ENCODE measurements at places on chromosomes 5 and 9.
A peak's percentile ranks its signal among the peaks of the same experiment; 100 is the strongest.

GRCh38 chr5:15993919-15994318 lies 185.7 kb downstream of the MARCHF11 start:
- DNase-seq, result no peak

GRCh38 chr9:131824155-131824594 lies 84.3 kb upstream of the RAPGEF1 start:
- no peak for DNase-seq

DNA sequence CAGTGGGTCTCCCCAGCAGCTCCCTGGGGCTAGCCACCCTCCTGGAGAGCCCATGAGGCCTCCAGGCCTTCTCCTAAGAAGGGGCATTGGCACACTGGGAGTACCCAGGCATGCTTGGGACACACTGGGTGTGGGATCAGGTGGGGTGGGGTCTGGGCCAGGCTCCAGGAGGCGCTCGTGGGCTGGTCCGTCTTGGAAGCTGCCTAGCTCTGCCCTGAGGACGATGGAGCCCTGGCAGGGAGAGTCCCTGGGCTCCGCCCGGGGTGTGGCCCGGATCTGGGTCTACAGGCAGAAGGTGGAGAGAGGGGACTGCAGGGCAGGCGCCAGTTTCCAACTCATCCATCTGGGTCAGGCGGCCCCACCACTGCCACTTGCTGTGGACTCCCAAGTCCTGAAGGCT lies 2.4 kb downstream of the PRRX2 start:
- no peak for DNase-seq

DNA sequence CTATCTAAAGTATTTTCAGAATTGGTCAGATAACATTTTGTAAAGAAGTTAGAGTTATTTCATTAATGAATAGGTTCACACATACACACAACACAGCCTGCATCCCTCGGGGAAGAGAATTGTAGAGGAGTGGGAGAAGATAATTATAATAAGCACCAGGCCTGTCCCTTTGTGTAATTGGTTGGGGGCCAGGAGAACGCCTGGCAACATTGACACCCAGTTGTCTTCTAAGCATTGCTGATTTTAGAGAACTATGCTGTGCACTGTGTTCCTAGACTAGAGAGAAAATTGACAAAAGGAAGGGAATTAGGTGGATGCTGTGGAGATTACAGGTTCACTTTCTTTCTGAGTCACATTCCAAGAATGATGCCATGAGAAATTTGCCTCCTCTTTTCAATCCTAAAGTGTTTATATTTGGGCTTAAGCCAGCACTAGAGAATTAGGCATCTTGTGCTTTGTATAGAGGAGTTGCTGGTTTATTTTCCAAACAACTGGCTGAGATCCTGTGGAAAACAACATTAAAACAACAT lies 247.6 kb downstream of the COX7C start:
- no peak for DNase-seq

GRCh38 chr5:96177303-96177869 lies 215.7 kb upstream of the ELL2 start:
- no peak for DNase-seq

- peak; percentile 65 for DNase-seq
Measured at GRCh38 chr5:45696206-45696836, at the start of gene HCN1. Gene HCN1 (minus strand): TSS chr5:45696380.

GRCh38 chr5:69074664-69075521 lies 18.9 kb upstream of the SLC30A5 start:
- no peak for DNase-seq

GRCh38 chr5:61801174-61801573 lies 469.1 kb downstream of the ZSWIM6 start:
- no peak for DNase-seq

DNA sequence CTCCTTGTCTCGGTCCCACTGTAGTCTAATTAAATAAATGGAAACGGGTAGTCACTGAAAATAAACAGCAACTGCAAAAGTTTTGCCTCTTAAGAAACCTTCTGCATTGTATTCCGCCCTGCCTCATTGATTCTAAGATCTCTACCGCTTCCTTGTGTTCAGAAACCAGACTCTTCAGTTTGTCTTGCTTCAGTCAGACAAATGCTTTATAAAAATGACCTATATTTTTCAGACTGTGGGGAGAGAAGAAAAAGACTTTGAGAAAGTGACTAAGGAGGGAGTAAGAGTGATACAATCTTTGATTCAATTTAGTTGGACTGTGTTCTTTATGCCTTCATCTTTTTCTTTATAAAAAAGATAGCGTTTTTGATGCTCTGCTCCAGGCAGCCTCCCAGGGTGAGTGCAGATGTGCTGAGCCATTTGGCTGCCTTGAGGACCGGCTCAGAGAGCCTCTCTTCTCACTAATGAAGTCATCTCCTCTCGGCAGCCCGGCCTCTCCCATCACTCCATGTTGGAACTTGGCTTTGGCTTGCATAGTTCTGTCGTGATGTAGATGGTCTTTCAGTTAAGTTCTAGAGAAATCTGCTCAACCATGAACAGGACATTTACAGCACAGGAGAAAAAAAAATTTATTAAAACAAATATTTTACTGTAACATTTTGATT lies 4.0 kb upstream of the VCAN start:
- DNase-seq, result no peak

GRCh38 chr5:141779503-141779973 lies 97.5 kb upstream of the ARAP3 start:
- DNase-seq, result peak; percentile 50

DNA sequence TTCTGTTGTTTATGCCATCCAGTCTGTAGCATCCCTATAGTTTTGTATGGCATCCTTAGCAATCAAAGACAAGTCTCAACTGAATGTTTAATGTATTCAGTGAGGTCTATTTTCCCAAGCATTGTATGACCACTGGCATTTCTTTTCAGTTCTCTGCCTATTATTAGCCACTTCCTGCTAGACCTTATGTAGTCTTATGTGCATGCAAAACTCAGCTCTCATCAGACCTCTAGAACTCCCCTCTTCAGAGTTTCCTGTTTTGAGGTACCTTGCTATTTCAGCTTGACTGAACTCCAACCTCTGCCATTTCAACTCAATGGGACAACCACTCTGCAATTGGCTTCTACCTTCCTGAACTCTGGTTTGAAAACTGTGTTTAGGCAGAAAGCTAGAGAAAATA lies 113.2 kb downstream of the SLC25A46 start:
- DNase-seq, result no peak

DNA sequence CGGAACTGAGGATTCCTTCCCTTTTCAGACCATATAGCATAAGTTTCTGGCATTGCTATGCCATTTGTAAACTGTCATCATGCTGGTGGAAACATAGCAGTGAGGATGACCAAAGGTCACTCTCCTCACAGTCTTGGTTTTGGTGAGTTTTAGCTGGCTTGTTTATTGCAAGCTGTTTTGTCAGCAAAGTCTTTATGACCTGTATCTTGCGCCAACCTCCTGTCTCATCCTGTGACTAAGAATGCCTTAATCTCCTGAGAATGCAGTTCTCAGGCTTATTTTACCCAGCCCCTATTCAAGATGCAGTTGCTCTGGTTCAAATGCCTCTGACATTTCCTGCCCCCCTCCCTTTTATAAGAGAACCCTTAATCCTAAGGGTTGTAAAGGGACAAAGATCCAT lies 26.7 kb upstream of the GRIA1 start:
- no peak for DNase-seq

DNA sequence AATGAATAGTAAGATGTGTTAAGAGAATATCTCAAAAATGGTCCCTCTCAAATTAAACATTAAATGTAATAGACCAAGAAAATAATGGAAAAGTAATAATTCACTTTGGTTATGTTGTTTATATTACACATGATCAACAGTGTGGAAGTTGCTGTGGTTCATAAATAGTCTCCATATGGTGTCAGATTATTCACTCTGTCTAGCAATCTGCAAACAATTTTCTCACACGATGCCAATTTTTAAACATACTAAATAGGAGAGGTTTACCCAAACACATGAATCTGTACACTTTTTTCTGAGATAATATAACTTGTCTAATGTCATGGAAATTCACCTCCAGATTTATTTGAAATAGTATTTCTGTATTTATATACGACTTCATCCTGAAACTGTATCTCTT lies 217.4 kb upstream of the FBXL7 start:
- no peak for DNase-seq

DNA sequence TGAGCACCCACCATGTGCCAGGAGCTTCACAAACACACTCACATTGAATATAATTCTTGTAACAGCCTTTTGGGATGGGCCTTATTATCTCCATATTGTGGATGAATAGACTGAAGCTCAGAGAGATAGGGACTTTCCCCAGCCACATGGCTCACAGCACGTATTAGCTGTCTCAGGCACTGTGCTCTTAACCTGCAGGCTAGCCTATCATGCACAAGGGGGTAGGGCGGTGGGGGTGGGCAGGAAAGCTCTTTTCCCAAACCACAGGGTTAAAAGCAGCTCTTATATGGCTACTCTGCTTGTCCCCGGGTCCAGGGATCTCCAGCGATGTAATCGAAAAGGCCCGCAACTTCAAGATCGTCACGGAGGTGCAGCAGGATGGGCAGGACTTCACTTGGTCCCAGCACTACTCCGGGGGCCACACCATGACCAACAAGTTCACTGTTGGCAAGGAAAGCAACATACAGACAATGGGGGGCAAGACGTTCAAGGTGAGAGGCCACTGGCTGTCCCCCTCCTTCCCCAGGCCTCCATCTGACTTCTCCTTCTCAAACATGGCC lies 2.6 kb downstream of the FABP6 start:
- no peak for DNase-seq

GRCh38 chr5:169711551-169712225 lies 74.6 kb downstream of the DOCK2 start:
- no peak for DNase-seq

- no peak for DNase-seq
Measured at GRCh38 chr5:113169720-113170119, 193.1 kb downstream of the DCP2 start.

DNA sequence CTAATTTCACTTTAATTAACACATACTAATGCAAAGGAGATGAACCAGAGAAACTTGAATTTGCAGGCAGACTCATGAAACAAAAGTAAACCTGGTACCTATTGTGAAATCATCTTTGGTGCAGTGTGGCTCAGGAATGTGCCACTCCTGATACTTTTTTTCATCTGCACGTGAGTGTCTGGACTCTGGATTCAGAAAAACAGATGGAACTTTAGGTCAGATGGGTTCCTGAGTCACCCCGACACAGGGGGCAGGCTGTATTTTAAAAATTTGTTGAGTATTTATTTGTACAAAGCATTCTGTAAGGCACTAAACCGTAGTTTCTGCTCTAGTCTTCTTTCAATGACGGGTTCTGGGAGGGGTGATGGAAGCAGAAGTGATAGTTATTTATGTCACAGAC lies 52.2 kb upstream of the TUT7 start:
- no peak for DNase-seq

- no peak for DNase-seq
Measured at GRCh38 chr5:160457252-160457651, 35.6 kb downstream of the PTTG1 start.

DNA sequence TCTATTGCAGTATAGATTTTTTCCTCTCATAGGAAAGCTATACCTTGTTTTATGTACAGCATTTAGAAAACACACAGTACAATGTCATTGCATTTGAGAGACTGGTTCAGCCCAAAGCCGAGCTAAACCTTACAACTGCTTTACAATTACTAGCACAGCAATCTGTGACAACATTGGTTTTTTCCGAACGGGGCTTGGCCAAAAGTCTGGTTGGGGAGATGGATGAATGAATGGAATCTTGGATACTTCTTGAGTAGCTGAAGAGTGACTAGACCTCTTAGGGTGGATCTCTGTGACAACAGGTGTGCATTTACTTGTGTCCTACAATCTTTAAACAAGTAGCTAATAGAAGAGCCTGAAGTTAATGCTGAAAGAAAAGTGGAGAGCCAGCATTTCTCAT lies 1.2 kb downstream of the SGCD start:
- no peak for DNase-seq

DNA sequence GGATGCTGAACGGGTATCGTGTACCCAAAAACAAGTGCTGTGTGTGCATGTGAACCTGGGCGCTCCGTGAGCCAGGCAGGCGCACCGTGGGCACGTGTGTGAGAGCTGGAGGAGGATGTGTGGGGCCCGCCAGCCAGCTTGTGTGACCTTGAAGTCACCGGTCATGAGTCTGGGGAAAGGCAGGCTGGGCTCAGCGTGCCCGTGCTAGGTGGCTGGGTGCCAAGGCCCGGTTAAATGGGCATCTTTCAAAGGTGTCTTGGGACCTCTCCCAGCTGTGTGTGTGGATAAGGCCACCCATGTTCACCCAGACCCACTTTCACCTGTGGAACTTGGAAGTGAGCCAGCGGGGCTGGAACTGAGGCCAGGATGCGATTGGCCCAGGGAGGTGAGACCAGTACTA lies 3.4 kb downstream of the KCNT1 start:
- no peak for DNase-seq

DNA sequence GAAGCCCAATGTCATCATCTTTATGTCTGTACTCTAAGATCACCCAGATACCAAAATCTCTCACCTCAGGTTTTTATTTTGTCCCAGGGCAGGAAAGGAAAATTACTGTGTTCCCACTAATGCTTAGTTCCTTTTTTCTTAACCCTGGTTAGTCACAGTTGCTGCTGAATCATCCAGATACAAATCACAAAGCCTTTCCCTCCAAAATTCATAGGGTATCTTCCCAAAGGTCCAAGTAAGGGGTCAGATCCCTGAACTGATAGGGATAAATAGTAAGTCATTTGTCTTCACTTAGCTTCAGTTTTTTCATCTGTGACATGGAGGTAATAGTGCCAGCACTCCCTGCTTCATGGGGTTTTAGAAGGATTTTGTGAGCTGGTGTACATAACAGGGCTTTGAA lies 2.2 kb downstream of the PLCXD3 start:
- DNase-seq, result no peak

- no peak for DNase-seq
Measured at GRCh38 chr9:74277532-74277931, 219.6 kb upstream of the RORB start.

DNA sequence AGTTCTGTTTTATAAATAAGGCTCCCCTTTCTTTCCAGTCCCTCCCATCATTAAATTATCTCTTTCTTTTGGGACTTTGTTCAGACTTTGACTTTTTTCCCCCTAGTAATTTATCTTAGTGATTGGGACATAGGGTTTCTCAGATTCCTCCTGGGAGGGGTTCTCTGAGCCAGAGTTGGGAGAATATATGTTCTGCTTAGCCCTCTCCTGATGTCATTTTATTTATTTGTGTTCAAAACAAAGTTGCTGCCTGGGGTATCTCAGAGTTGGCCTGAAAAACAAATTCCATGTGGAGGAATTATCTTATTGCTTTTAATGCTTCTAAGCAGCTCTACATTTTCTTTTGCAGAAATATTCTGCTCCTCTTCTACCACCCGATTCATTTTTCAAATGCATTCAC lies 211.0 kb downstream of the PCSK5 start:
- no peak for DNase-seq

- DNase-seq, result no peak
Measured at GRCh38 chr5:14097998-14098471, 45.1 kb upstream of the TRIO start.

GRCh38 chr5:139946440-139946839 lies 96.7 kb downstream of the NRG2 start:
- DNase-seq, result no peak

- DNase-seq, result no peak
Measured at GRCh38 chr9:130110596-130111021, 56.9 kb downstream of the GPR107 start.

- DNase-seq, result no peak
Measured at GRCh38 chr5:155252717-155253116, 239.2 kb downstream of the KIF4B start.

- no peak for DNase-seq
Measured at GRCh38 chr5:138610415-138610917, 35.3 kb upstream of the HSPA9 start.

Data from renal cortex interstitium (tissue), 15 donors.